HT-29 (cell line): ENCODE measurements at places on chromosomes 5 and 9.

GRCh38 chr5:133113331-133114061 is 61.7 kb downstream of the HSPA4 start:
- no peak for DNase-seq

DNA sequence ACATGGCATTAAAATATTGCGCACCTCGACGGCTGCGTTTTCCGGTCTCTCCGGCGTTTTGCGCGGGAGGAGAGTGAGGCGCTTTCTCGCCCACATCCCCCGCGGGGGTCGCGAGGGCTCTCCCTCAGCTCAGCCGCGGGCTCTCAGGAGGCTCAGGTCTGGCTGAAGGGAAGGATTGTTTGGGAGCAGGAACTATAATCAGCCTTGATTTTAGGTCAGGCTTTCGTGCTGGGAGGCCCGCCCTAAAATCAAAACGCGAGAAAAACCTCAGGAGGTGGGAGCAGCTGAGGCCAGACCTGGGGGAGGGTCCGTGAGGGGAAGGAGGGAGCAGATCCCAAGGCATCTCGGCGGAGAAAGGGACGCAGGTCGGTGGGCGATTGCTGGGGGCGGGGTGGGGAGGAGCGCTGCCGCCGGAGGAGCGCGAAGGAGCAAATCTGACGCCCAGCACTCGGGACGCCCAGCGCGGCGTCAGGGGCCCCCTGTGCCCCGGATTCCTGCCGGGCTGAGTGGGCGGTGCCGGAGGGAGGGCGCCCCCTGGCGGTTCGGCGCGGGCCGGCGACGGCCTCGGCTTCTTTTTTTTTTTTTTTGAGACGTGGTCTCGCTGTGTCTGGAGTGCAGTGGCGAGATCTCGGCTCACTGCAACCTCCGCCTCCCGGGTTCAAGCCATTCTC is 18.7 kb upstream of the RNF130 start:
- peak; percentile 54 for DNase-seq

DNA sequence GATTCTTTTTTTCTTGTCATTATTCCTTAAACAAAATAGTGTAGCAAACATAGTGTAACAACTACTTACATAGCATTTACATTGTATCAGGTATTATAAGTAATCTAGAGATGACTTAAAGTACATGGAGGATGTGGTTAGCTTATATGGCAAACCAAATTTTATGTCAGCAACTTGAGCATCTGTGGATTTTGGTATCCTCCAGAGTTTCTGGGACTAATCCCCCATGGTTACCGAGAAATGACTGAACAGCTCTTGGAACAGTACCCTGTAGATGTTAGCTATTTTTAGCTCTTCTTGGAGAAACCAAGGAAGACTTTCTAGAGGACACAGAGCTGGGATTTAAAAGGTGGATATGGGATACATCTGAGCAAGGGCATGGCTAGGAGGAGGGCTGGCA is 157.6 kb upstream of the KLF4 start:
- no peak for DNase-seq

DNA sequence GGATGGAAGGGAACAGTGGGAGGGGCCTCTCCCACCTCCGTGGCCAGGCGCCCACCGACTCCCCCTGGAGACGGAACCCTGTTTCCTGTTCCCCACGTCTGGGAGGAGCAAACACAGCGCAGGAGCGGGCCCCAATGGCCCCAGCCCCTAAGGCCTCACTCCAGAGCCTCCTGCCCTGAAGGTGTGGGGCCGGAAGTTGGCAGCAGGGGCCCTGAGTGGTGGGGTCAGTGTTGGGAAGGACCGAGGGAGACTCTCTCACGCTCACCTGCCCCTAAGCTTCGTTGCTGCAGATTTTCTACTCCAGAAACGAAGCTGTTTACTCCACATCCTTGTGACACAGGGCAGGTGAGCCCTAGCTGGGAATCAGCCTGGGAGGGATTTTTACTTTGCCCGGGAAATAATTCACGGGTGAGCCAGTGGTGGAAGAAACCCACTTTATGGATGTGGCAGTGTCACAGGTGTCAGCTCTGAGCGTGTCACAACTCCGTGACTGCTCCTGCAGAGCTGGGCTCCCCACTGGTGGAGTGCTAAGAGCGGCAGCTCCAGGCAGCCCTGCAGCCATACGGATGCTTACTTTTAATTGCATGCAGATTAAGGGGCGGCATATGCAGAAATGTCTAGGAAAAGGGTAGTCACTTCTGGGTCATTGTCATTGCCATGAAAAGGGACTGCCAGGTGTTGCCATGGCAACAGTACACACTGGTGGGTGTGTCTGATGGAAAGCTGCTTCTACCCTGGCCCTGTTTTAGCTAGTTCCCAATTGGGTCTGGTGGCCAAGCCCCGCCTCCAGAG is 77.5 kb upstream of the OLFM1 start:
- no peak for DNase-seq

DNA sequence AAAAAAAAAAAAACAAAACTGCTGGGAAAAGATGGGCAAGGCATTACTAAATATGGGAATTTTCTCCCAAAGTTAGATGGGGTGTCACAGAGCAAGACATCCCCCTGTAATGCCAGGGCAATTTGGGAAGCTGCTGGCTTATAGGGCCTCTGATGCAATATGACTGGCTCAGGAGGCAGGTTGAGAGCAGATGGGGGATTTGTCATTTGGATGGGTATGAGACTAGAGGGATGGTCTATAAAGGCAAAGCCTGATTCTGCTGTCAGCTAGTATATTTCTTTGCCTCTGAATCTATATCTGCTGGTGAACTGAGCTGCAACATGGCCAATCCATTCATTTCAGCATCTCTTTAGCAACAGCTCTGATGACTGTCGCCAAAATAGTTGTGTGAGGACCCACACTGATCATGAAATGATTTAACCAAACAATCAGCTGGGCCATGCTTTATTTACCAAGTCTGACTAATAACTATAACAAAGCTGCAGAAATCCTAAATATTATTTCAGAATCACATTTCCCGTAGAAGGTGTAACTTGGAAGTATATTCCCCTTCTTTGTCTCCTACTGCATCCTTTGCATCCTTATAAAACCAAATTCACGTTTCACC is 455.1 kb upstream of the ZNF608 start:
- DNase-seq: no peak

DNA sequence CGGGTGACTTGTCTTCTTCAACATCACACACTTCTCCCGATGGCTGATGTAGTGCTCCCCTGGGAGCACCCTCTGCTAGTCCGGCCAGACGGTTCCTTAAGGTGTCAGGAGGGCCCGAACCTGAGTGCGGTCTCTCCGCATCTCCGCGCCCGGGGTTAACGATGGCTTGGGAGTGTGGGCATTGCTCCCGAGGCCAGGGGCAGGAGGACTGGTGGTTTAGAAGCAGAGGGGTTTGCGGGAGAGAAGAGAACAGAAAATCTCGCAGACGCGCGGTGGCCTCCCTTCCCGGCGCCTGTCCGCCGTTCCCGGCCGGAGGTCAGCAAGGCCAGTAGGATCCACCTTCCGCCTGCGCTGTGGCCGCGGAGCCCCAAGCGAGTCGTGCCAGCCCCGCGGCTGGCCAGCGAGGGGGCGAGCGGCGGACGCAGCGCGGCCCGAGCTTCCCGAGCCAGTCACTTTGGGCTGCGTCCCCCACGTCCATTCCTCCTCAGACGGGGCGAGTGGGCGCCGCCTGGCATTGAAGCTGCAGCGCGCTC is 700 bp downstream of the CDO1 start:
- no peak for DNase-seq

DNA sequence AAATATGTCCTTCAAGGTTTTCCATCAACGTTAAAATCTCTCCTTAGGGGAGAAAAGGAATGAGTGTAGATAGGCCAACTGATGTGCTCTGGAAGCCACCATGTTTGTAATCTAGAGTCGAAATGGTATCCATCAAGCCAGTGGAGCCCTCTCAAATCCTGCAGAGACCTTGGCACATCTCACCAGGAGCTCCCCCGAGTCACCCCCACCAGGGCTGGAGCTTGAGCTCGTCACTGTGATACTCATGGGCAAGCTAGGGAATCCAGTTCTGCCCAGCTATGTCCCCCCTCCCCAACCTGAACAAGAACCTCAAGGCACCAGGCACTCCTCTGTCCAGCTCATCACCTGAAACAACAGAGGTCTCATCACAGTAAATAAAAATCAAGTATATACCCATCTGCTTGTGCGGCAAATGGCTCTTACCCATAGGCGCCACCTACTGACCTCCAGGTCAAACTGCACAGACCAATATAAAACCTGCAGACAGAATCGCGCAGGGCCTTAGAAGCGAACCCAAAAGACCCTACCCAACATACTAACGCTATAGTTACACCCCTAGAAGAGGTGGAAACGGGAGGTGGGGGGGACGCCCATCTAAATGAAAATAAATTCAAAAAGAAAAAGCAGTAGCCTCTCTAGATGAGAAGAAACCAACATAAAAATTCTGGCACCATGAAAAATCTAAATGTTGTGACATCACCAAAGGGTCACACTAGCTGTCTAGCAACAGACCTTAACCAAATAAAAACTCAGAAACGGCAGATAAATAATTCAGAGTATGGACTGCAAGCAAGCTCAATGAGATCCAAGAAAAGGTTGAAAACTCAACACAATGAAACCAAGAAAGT is 75.0 kb downstream of the TTC39B start:
- peak; percentile 8 for DNase-seq

GRCh38 chr5:73902327-73903051 is 276.5 kb downstream of the ARHGEF28 start:
- peak; percentile 90 for DNase-seq

DNA sequence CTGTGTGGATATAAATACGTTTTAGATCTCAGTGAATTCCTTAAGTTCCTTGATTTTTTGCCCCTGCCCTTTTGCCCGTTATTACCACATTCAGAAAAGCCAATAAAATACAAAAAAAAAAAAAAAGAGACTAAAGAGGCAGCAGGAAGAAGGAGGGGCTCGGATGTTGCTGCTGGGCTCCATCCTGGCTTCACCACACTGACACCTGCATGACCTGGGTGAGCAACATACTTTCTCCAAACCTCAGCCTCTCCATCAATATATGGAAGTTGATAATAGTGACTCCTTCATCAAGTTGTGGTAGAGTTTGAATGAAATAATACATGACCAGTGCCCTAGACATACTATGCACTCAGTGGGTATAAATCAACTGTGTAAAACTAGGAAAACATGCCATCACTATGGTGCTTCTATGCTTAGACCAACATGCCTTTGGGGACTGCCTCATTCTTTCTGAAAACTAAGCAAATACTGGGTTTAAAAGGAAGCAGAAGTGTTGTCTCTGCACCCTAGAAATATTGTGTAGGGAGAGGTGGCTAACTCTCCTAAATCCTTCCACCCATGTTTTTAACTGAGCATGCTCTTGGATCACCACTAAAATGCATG is 243.0 kb downstream of the PIK3R1 start:
- no peak for DNase-seq

DNA sequence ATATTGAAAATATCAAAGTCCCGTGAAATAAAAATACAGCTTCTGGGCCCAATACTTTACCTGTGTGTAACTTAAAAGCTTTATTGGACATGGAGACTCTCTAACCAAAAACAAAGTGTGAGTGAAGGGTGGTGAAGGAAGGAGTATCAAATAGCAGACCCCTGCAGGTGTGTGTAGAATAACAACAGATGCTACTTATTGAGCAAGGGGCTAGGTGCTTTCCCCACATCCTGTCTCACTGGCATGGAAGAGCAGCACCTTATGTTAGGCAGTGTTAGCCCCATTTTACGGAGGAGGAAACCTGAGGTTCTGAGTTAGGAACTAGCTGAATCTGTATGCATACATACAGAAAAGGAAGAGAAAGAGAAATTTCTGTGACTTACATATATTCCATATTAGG is 21.8 kb downstream of the SLIT3 start:
- DNase-seq: no peak

DNA sequence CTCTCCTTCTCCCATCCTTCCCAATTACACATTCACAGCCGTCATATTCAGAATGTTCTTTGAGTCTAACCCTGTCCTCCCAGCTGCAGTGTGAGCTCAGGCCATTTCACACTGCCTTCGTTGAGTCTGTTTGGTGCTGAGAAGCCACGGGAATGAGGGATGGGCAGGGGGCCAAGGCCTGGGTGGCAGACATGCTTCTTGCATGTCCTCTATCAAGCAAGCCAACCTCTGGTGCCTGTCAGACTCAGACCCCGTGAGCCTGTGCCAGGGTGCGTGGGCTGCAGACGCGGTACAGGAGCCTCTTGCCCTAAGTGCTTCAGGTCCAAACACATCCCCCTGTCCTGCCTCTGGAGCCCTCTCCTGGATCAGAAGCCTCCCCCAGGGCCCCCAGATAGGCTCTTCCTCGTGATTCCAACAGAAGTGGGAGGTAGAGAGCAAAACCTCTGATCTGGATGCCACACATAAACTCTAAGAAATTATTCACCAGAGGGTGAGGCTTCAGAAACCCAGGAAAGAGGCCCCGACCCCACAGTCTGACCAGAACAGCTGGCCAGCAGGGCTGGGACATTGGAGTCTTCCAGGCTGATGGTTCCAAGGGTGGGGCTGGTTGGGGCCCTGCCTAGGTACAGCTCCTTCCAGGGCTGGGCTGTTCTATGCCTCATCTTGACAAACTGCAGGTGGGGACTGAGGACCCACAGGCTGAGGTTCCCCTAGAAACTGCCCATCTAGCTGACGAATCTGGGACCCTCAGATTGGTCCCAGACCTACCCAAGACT is 46.7 kb upstream of the CDKN2AIPNL start:
- no peak for DNase-seq

- no peak for DNase-seq
Observed at GRCh38 chr5:176899946-176900779, 1.0 kb upstream of the HK3 start.
